Body of pancreas (tissue), 4 donors: ENCODE measurements at places on chromosomes 6 and 20. TPM values are rescaled to one million over a fixed set of nuclear protein-coding genes. Genes with fewer than 3 reads are reported as not detected.

MYBL2 gene
- 3.6 TPM for total RNA-seq

DNA sequence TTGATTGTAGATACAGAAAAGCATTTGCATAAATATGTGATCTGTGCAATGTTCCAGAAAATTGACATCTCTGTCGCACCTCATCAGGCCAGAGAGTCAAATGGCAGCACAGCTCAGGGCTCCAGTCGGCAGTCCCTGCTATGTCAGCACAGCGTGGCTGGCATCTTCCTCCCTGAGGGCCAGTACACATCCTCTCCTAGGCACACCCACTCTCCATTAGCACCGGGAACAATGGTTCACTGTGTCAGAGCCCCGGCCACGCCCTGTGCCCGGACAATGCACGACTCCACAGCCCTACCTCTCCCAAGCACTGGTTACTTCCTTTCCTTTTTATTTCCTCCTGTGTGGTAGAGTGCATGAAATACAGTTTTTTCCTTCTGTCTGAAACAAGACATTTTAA, 114.9 kb downstream of the FOXC1 start:
- DNase-seq, result no peak

BMP7 gene
- 4.2 TPM for total RNA-seq

DNA sequence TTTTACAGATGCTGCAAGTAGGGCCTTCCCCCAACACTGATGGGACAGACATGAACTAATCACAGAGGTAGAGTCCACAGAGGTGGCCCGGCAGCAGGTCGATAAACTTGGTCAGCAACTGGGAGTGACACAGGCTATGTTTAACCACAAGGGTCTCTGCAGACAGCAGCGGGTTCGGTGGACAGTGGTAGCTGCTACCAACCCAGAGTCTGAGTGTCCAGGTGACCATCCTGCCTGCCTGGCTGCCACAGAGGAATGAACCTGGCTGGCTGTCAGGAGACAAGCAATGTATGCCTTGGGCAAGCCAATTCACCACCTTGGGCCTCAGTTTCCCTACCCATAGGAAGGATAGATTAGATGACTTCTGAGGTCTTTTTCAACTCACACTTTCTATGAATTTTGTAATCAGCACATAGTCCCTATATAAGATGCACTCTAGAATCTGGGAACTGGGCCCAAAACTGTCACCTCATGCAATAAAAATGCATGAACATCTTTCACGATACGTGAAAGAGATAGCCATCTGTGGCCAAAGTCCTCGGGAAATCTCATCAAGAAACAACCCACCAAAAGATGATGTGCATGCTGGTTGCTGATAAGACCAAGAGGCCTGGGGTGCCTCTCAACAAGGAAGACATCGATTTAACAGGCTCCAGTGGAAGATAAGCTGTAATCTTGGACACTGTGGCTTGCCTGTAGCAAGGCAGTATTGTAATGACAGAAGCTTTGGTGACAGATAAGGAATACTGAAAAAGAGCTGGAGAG, 30.5 kb downstream of the MDGA1 start:
- DNase-seq, result no peak

GRCh38 chr20:53162251-53162835, 190.2 kb downstream of the TSHZ2 start:
- peak; percentile 28 for DNase-seq

- no peak for DNase-seq
Observed at GRCh38 chr6:130518588-130518987, 152.8 kb downstream of the TMEM200A start.

GRCh38 chr20:48716086-48716485, 111.7 kb downstream of the PREX1 start:
- no peak for DNase-seq

FOXA2 gene
- 63.3 TPM for total RNA-seq

- DNase-seq, result no peak
Observed at GRCh38 chr20:3423126-3423525, 15.7 kb upstream of the DNAAF9 start.

SPATA25 gene
- 1.3 TPM for total RNA-seq

GRCh38 chr6:47483516-47483852, 5.9 kb downstream of the CD2AP start:
- DNase-seq, result no peak

DNA sequence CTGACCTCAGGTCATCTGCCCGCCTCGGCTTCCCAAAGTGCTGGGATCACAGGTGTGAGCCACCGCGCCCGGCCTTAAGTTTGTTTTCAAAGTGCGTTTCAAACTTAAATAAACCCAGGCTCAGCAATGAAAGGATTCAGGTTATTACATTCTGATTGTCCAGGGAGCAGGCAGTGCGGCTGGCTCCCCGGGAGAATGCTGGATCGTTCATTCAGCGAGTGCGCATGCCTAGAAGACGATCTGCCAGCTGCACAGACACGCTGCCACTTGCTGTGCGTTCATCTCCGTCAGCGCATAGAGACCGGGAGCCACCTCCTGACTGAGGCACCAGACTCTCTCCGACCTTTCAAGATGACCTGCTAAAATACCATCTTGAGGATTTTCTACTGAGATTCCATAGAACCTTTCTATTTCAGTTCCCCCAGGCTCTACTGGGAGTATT, 163.9 kb upstream of the ZNF217 start:
- DNase-seq, result no peak

DNA sequence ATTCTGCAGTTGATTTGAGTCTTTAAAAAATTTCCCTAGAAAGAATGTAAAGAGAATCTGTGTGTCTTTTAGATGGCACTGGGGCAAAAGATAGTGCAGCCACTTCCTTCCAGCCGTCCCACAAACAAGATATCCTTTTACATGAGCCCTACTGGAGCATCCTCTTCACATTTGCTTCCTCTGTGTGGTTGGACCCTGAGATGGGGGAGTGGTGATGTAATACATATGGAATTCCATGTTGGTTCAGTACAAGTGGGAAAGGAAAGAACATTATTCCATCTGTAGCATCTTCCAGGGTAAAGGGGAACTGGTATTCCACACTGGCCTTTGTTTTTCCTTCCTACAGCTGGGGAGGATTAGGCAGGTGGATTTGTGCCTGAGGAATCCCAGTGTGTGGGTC, 78.9 kb upstream of the ISM1 start:
- DNase-seq, result no peak

- DNase-seq, result no peak
Observed at GRCh38 chr6:163243083-163243482, 171.4 kb upstream of the QKI start.
